ENCODE measurements at places on chromosomes 5 and 9.

GRCh38 chr5:74613283-74613682 lies 27.2 kb downstream of the ENC1 start:
- no peak for DNase-seq

GRCh38 chr5:164335837-164336236 lies 830.4 kb downstream of the MAT2B start:
- DNase-seq: no peak

GRCh38 chr5:133713209-133713608 lies 100.9 kb upstream of the FSTL4 start:
- no peak for DNase-seq

DNA sequence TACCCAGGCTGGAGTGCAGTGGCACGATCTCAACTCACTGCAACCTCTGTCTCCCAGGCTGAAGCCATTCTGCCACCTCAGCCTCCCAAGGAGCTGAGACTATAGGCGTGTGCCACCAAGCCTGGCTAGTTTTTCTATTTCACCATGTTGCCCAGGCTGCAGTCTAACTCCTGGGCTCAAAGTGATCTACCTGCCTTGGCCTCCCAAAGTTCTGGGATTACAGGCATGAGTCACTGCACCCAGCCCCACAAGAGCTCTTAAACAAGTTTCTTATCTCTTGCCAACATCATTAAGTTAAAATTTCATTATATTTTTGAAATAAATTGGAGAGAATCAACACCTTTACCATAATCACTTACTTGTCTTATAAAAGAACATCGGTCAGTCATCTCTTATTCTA lies 280.3 kb downstream of the ARHGEF28 start:
- DNase-seq: no peak

DNA sequence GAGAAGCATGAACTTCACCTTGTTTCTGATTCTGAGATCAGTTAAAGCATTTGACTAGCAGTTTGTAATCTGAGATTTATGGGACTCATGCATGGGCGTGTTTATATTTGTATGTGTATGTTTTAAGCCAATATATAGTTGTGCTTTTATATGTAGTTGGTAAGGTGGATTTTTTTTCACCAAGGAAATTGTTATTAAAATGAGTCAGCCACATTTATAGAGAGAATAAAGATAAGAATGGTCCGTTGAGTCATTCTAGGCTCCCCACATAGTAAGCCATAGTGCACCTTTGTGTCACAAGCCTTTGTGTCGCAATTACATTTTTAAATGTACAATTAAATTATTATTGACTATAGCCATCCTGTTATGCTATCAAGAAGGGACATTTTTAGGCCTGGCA lies 89.0 kb downstream of the NLN start:
- no peak for DNase-seq

DNA sequence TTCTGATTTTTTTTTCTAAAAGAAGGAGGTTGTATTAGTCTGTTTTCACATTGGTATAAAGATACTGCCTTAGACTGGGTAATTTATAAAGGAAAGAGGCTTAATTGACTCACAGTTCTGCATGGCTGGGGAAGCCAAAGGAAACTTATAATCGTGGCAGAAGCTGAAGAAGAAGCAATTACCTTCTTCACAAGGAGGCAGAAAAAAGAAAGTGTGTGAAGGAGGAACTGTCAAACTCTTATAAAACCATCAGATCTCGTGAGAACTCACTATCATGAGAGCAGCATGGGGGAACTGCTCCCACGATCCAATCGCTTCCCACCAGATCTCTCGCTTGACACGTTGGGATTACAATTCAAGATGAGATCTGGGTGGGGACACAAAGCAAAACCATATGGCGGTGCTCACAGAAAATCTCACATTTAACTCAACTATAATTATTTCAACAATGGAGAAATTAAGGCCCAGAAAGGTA lies 27.1 kb downstream of the DPYSL3 start:
- DNase-seq: no peak

DNA sequence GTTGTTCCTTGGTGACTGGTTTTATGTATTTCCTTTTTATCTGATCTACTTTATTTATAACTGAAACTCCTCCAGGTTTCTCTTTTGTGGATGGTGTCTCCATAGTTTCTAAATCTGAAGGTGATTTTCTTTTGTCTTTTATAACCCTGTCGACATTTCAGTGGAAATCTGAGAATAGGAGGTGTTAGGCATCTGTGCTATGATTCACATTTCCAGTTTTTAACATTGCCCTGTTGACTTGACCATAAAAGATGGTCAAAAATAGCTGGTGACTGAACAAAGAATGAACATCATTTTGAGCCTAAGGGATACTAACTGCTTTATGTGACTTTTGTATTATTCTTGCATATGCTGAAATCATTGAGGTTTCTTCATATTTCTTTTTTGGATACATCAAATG lies 190.5 kb downstream of the PCSK1 start:
- no peak for DNase-seq

- DNase-seq: no peak
Observed at GRCh38 chr5:143041461-143041860, 271.3 kb downstream of the ARHGAP26 start.

- no peak for DNase-seq
Observed at GRCh38 chr9:385818-386398, 171.2 kb downstream of the DOCK8 start.
